ENCODE measurements at places on chromosomes 12 and 14.
A peak's percentile ranks its signal among the peaks of the same experiment; 100 is the strongest.

DNA sequence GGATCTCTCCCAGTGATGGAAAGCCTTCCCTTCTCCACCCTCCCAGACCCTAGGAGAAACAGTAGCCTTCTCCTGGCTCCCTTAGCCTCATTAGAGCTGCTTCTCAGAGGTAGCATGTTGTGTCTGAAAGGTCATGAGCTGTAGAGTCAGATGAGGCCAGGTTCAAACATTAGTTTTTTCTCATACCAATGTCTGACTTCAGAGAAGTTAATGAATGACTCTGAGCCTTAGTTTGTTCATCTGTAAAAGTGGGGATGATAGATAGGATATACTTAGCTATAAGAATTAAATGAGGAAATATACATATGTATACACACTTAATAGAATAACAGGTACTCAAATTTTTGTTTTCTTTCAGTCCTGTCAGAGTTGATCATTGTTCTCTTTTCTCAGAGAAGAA lies 523 bp downstream of the SLC6A13 start:
- DNase-seq, result no peak

DNA sequence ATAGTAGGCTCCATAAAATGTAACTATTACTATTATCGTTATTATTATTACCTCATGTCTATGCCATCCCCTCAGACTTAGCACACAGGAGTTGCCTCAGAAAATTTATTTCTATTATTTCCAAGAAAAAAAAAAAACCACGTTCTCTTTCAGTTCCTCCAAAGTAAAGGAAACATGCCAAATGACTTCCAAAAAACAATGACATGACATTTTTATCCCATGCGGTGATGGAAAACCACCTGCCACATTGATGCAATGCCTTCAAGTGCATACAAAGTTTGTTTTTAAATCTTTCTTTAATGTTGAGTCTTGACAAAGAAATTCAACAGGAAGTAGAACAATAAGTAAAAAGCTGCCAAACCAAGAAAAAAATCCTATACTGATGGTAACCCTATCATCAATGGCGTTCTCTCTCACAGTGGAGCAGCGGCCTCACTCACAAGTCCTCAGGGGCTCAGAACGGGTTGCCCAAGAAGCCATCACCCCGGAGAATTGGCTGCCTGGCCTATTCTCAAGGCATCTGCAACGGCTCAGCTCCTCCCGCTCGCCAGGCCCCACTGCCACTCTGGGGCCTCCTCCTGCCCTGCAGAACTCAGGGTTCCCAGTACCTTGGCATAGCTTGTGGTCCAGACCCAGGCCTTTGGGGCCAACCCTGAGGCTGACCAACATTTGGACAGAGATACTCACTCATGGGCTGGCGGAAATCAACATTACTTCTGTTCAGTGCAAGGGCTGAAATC lies 51.9 kb downstream of the SERPINA3 start:
- DNase-seq, result peak; percentile 72

DNA sequence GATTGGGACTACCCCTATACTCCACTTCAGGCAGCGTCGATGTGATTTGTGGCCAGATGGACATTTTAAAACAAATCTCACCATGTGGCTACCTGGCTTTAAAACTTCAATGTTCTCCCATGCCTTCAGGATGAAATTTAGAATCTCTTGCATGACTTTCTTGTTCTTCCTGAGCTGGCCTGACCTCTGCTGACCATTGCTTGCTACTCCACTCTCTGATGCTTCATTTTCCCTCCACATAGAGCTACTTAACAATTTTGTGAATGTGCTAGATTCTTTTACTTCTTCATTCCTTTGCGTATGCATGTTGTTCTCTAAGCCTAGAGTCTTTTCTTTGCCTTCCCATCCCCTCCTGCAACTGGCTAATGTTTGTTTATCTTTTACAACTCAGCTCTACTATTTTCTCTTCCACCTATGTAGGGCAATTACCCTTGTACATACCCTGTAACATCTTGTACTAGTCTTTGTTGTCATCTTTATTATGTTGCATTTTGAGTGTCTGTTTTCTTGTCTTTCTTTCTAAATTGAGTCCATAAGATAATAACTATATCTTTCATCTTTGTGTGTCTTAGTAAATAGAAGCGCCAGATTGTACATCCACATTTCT lies 41.2 kb downstream of the YLPM1 start:
- no peak for DNase-seq

GRCh38 chr12:91040096-91040755 lies 17.6 kb downstream of the KERA start:
- no peak for DNase-seq

GRCh38 chr12:85301051-85301450 lies 21.0 kb downstream of the ALX1 start:
- DNase-seq, result no peak

DNA sequence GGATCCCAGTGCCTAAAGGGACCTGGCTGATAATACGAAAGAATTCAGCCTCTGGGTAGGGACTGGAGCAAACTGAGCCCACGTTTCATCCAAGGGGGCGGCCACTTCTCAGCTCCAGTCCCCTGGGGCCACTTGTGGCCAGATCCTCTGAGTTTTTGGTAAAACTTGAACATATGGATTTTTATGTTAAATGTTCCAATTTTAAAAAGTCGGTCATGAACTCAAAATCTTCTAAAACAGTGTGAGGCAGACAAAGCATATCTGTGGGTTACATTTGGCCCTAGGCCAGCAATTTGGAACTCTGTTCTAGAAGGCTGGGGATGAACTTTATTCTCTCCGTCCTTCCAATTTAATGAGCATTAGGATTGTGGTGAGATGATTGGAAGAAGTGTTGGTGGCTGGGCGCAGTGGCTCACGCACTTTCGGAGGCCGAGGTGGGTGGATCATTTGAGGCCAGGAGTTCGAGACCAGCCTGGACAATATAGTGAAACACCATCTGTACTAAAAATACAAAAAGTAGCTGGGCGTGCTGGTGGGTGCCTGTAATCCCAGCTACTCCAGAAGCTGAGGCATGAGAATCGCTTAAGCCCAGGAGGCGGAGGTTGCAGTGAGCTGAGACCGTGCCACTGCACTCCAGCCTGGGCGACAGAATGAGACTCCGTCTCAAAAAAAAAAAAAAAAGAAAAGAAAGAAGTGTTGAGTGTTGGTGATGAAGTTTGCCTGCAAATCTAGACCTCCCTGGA lies 3.0 kb upstream of the PPP1CC start:
- no peak for DNase-seq
